ENCODE measurements at places on chromosomes 5 and 9.

GRCh38 chr5:124732428-124733328 lies 13.8 kb downstream of the ZNF608 start:
- DNase-seq, result no peak

DNA sequence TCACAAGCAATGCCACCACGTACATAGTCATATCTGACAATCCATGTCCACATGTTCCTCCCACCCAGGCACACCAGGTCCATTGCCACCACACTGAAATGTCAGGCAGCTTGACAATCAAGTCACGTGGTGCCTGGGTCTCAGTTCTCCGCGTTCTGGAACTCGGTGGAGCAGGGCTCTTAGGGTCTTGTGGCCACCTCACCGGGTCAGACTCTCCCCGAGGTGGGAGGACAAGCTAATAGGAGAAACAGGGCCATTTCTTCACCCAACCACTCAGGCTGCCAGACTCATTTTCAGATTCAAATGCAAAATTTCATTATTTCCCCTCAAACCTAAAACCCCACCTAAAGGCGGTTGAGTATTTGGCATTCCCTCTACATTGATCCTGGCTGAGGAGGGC lies 200.5 kb upstream of the GAS1 start:
- no peak for DNase-seq

GRCh38 chr9:106945727-106946660 lies 83.0 kb downstream of the ZNF462 start:
- DNase-seq, result no peak

DNA sequence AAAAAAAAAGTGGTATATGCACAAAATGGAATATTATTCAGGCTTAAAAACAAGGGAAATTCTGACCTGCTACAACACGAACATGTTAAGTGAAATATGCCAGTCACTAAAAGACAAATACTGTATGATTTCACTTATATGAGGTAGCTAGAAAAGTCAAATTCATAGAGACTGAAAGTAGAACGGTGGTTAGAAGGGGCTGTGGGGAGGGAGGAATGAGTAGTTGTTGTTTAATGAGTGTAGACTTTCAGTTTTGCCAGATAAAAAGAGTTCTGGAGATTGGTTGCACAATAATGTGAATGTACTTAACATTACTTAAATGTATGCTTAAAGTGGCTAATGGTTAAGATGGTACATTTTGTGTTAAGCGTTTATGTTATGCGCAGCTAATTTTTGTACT lies 79.5 kb upstream of the IL12B start:
- no peak for DNase-seq

GRCh38 chr5:63860379-63860778 lies 101.9 kb downstream of the HTR1A start:
- DNase-seq, result no peak

DNA sequence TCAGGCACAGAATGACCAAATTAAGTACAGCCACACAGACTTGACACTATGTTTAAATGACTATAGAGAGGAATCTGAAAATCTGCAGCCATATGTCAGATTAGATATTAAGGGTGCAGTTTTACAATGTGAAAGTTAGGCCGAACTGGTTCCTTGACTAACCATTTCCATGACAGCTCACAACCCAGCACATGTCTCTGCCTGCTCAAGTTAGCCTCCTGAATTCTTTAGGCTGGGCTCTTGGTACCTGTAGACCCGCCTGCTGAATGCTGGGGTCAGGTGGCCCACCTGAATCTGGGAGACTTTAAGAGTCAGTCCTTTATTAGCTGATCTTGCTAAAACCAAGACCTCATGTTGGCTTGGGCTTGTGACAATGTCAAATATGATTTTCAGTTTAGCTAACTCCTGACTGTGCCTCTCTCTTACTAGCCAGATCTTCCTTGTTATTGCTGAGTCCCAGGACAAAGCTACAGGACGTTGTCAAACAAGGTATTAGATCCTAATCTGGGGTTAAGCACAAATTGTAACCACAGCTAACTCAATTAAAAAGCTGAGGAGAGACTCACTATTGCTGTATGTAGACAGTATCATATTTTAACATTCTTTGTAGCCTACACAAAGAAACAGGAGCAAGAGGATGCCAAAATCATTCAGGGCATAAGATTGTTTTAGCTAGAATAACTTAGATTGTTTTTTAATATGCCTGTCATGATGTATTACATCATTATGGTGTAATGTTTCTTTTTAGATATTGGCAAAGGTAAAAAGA lies 490.9 kb downstream of the SEMA5A start:
- DNase-seq, result no peak

DNA sequence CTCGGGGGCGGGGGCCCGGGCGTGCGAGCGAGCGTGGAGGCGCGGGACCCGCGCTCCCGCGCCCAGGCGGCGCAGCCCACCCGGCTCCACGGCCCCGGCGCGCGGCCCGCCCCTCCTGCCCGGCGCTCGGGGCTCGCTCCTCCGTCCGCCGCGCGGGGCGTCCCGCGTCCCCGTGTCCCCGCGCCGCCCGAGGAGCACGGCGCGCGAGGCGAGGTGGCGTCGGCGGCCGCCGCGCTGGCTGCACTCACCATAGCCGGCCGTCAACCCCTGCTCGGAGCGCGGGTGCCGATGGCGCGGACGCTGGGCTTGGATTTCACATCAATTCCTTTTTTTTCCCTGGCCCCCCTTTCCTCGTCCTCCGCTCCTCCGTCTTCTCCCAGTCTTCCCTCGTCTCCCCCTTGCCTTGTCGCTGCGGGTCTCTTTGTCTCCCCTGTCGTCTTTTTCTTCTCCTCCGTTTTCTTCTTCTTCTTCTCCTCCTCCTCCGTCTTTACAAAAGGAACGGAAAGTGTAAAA lies 494 bp downstream of the PTCH1 start:
- DNase-seq, result no peak

- no peak for DNase-seq
Measured at GRCh38 chr5:141914199-141914743, 9.4 kb upstream of the DELE1 start.

GRCh38 chr9:129100383-129101169 lies 10.0 kb downstream of the CRAT start:
- DNase-seq, result no peak

DNA sequence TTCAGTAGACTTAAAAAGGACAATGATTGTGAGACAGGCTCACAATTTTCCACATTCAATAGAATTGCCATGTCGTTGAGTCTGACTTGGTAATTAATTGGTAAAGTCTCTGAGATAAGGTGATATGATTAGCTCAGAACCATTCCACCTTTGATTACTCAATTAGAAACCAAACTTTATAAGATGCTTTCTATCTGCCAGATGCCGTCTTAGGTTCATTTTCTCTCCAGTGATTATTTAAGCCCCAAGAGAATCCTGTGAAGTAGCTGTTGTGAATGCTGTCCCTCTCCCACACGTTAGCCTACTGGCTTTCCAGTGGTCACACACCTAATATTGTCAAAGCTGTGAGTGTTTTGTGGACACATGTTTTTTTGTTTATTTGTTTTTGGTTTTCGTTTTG lies 528.9 kb upstream of the ZNF462 start:
- no peak for DNase-seq

GRCh38 chr5:86452251-86452650 lies 165.5 kb upstream of the COX7C start:
- no peak for DNase-seq

- DNase-seq, result no peak
Measured at GRCh38 chr5:106386287-106386686, 1284.5 kb downstream of the EFNA5 start.

Data from activated T-cell treated with anti-CD3 and anti-CD28 coated beads for 4 hours (primary cell).